ENCODE measurements at places on chromosomes 2 and 18.
A peak's percentile ranks its signal among the peaks of the same experiment; 100 is the strongest.

GRCh38 chr18:59744271-59744721, 47.1 kb upstream of the CCBE1 start:
- no peak for DNase-seq

DNA sequence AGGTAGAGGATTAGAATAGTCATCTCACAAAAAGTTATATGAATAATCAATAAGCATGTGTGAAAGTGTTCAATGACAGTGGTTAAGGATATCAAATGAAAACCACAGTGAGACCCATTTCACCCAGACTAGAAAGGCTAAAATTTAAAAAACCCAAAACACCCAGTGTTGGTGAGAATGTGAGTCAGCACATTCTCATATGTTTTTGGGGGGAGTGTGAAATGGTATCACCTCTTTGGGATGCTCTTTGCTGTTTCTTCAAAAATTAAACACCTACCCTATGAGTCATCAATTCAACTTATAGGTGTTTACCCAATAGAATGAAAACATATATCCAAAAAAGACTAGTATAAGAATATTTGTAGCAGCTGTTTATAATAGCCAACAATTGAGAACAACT, 69.8 kb downstream of the MAP3K20 start:
- DNase-seq, result no peak

DNA sequence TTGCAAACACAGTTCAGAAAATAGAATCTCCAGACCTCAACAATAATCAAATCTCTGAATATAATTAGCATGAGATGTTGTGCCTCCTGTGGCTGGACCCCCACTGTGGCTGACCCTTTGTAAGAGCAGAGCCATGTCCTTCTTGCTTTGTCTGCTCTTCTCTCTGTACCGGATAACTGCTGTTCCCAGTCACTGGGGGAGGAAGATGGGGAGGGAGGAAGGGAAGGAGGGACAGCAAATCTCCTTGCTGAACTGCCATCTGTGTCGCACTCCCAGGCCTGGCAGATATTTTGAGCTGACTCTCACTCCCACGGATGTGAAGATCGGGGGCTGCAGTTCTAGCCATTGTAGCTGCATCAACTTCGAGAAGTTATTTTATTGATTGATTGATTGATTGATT, 319.0 kb upstream of the CXCR4 start:
- no peak for DNase-seq

GRCh38 chr2:112985090-112985489, 7.3 kb downstream of the IL36G start:
- DNase-seq, result no peak

DNA sequence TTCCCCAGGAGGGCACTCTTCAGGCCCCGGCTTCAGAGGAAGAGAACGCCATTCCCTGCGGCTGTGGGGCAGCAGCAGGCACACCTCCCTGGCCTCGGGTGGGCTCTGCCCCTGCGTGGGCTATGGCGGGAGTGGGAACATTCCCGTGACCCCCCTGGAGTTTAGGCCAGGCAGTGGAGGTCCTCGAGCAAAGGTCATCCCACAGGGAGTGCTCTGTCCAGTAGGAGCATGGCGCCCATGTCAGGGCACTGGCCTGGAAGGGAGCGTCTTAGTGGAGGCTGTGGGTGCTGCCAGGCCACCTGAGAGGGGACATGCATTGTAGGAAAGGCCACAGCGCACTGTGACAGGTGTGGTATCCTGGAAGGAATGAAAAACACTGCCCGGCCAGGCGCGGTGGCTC, 9.2 kb upstream of the NFATC1 start:
- no peak for DNase-seq

DNA sequence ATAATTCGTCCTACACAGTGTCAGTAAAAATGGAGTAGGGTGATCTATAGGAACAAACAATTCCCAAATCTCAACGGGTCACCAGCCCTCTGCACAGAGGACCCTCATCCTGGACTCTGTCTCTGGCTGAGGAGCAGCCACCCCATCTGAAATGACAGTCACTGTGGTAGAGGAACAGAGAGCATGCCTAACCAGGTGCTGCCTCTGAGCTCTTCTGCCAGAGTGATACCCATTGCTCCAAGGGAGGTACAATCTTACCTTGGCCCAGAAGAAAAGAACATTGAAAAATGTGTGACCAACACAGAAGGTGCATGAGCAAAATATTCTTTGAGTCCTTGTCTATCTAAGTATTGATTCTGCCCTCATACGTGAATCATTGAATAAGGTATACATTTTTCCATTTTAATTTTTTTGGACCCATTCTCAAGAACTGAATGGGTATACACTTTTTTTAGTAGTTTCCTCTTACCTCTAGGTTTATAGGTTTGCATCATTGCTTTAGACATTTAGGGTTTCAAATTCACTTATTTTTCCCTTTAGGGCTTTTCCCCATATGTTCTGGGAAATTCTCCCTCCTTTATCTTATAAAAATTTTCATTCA, 8.7 kb downstream of the SP140 start:
- DNase-seq, result no peak

DNA sequence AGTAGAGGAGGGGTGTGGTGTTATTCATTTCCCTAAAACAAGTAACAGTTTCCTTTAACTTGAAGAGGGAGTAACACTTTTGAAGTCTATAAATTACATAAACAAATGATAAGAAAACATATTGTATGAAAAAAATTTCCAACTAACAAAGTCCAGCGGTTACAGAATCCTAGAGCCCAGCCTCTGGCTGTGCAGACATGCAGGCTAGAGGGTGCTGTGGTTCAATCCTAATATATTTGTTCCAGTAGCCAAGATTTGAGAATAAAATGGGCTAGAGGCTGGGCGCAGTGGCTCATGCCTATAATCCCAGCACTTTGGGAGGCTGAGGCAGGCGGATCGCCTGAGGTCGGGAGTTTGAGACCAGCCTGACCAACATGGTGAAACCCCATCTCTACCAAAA, 56.9 kb downstream of the WDR75 start:
- no peak for DNase-seq

GRCh38 chr2:164992818-164993217, 37.5 kb upstream of the SLC38A11 start:
- peak; percentile 82 for DNase-seq

GRCh38 chr2:119792907-119793312, 33.2 kb downstream of the PTPN4 start:
- DNase-seq, result no peak

- peak; percentile 81 for DNase-seq
Observed at GRCh38 chr2:55051026-55051866, 995 bp upstream of the RTN4 start.

- no peak for DNase-seq
Observed at GRCh38 chr2:9769171-9770005, 73.9 kb upstream of the TAF1B start.

DNA sequence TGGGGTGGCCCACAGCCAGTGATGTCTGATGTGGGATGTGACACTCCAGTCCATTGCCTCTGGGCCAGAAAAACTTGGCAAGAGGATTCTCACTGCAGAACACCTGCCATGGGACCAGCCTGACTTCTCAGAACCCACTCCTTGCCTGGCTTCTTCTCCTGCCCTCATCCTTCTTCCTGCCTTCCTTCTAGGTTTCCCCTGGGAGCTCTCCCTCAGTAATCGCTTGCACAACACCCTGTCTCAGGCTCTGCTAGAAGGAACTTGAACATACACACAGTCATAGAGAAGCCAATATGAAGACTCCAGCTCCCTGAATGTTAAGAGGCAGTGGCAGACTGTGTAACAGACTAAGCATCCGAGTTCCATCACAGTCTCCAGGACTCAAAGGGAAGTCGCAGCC, 4.3 kb upstream of the COL6A3 start:
- no peak for DNase-seq

DNA sequence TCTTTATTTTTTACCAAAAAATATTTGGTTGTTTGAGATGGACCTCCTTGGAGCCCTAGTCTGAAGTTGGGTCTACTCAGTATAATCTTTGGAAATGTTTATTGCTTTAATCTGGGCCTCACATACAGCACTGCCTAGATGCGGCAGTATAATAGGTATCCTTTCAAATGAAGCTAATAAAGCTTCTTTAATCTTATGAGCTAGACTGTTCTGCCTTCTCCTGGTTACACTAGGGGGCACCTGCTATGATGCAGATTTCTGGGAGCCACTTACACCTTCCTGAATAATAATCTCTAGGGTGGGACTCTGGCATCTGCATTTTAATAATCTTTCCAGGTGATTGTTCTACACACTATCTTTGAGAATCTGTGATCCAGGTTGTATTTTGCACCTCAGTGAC, 169.7 kb upstream of the SESTD1 start:
- no peak for DNase-seq

DNA sequence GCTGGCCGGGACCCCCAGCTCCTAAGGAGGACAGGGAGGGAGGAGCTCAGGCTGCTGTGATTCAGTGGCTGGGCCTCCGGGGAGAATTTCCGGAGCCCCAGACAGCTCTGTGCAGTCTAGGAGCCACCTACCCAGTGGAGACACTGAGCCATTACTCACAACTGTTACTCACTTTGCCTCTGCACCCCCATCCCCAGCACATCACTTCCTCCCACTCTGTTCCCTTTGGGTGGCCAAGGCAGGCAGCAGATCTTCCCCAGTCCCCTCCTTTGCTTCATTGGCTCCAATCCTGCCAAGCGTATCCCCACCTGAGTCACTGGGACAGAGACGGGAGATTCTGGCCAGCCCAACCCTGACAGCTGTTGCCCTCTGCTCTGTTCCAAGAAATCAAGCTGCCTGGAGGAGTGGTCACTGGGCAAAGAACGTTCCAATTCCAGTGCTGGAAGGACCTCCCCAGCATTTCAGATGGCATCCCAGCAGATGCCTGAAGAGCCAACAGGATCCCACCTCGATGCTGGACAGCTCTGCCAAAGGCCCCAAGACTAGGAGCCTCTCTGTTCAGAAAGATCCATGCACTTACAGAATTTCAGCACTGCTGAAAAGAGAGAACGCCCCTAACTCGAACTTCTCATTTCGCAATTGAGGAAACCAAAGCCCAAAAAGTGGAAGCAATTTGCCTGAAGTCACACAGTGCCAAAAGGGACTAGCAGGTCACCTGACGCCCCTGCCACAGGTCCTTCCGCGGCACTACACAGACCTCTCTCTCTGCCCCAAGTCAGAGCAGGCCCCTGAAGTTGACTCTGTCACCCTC, 68.3 kb downstream of the TNS1 start:
- no peak for DNase-seq
